Hypothalamus (tissue), 51 donors: ENCODE measurements at places on chromosomes 12 and 14.

GRCh38 chr14:25006961-25007795 is 42.8 kb downstream of the STXBP6 start:
- no peak for DNase-seq

DNA sequence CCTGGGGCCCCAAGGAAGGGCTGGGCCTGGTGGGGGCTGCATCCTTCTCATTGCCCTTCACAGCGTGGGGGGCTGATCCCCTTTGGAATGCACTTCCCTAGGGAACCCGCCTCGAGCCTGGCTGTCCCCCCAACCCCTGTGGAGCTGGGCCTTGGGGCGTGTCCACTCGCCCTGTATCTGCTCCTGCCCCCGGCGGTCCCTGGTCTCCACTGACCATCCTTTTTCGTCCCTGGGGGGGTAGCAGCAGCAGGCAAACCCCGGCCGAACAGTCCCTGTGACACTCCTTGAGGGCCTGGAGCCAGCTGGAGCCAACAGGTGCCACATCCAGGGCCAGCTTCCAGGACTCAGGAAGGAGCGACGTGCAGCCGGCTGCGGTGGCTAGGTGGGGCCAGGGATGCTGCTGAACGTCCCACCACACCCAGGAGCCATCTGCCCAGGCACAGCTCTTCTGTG is 9.4 kb upstream of the GPR132 start:
- no peak for DNase-seq

DNA sequence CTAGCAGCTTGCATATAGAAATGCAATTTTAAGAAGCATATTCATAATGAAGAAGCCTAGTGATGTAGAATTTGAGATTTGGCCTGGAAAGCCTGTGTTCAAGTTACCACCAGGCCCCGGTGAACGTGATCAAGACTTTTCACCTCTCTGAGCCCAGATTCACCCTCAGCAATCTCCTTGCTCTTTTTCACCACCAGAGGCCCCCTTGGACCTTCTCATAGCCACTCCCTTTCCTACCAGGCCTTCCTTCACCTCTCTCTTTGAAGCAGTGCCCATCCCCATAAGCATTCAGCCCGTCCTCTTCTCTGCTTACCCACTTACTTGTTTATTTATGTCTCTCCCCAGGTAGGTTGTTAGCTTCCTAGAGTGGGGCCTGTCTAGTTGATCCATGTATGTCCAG is 1280.9 kb downstream of the AACS start:
- DNase-seq, result no peak

GRCh38 chr12:114221136-114221833 is 184.7 kb downstream of the TBX5 start:
- DNase-seq, result no peak

DNA sequence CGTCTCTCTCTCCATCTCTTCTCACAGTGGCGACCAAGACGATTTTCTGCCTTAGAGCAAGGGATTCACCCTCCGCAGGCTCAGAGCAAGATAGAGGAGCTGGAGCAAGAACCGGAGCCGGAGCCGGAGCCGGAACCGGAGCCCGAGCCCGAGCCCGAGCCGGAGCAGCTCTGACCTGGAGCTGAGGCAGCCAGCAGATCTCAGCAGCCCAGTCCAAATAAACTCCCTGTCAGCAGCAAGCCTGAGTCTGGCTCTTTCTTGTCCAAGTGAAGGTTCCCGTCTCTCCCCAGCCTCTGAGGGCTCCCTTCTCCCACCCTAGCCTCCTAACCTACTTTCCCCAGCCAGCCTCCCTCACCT is 5.9 kb downstream of the LAG3 start:
- no peak for DNase-seq

- DNase-seq, result no peak
Measured at GRCh38 chr14:78519863-78520262, 349.7 kb downstream of the NRXN3 start.

GRCh38 chr12:45970391-45970790 is 20.0 kb downstream of the SCAF11 start:
- no peak for DNase-seq

DNA sequence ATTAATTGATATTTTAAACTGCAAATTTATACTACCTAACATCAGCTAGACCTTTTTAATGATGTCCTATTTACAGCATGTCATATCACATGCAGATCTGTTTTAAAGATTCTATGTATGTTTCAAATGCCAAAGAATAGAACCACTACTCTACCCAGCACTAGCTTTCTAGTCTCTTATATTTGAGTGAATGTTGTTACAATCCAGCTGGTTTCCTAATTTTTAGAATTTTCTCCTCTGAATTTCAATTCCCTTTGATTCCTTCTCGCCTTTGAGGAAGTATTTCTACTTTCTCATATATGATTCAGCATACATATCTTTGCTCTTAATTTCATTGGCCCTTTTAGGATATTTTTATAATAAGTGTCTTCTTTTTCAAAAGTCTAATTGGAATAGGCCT is 841.9 kb downstream of the TMTC2 start:
- no peak for DNase-seq

DNA sequence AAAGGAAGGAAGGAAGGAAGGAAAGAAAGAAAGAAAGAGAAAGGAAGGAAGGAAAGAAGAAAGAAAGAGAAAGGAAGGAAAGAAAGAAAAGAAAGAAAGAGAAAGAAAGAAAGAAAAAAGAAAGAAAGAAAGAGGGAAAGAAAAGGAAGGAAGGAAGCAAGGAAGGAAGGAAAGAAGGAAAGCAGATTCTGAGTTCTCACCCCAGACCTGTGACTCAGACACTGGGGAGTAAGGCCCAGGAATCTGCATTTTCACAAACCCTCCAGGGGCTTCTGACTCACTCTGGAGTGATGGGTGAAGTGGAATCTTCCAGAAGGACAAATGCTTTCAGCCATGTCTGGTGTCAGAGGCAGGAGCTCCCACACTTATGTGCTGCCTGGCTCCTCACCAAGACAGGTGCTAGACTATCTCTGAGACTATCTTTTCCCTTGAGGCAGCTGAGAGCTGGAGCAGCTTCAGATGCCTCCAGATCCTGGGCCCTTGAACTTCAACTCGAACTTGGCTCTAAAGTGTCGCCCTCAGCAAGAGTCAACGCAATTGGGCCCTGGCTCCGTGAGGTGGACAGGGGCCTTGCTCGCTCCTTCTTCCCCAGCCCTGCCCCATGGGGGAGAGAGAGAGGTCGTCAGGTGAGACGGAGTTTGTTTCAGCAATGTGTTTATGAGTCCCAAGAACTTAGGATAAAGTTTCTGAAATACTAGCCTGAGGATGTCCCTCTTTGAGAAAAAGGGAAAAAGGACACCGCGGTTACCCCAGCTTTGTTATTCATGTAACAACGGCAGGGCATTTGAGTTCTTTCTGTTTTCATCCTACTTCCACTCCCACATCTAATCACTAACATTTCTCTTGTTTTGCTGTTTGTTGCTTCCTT is 19.8 kb upstream of the SCARB1 start:
- DNase-seq, result no peak

DNA sequence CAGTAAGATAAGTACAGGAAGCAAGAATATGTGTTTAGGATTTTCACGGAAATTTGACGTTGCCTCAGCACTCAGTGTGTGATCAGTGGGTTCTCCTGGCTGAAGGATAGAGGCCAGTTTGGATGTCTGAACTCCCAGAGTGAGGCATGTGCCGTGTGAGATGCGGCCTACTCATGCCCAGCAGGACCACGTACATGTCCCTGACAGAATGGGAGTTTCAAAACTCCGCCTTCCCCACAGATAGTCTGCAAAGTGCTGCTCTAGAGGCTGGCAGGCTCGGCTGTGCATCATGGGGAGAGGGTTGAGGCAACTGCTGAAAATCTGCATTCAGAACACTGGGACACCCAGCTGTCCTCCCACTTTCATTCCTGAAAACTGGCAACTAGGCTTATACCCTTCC is 58.3 kb downstream of the NINJ2 start:
- DNase-seq, result no peak

DNA sequence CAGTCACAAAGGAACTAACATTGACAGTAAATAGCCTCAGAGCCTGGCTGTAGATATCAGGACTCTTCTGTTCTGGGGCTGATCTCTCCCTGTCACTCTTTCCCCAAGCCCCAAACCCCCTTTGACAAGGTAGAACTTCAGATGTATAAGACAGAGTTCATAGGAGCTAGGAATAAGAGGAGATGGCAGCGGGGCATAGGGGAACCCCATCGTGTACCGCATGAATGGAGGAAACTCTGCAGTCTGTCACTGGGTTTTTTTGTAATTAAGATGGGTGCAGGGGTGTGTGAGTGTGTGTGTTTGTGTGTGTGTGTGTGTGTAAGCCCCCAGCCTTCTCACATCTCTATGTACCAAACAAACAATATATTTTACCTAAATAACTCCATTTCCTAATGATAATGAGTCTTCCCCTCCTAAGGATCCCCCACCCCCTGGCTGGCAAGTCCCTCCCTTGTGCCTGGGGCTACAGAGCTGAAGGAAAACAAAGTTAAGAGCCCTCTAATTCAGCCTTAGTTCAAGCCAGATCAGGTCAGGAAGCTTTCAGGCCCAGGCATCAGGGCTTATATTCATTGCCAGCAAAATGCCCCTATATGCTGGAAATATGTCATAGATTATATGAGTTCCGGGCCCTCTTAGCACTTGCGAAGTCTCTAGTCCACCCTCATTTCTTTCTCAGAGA is 9.1 kb upstream of the HOXC4 start:
- no peak for DNase-seq

- no peak for DNase-seq
Measured at GRCh38 chr12:120247183-120247582, 18.3 kb downstream of the PXN start.

GRCh38 chr14:80658733-80659132 is 282.8 kb downstream of the CEP128 start:
- DNase-seq, result no peak

GRCh38 chr14:70188659-70189455 is at the start of gene SLC8A3:
SLC8A3 (minus strand) TSS chr14:70188951; CDS start chr14:70168422, 20,529 bp downstream.
- DNase-seq, result peak; percentile 50

- no peak for DNase-seq
Measured at GRCh38 chr12:94277426-94278000, 129.1 kb downstream of the PLXNC1 start.

DNA sequence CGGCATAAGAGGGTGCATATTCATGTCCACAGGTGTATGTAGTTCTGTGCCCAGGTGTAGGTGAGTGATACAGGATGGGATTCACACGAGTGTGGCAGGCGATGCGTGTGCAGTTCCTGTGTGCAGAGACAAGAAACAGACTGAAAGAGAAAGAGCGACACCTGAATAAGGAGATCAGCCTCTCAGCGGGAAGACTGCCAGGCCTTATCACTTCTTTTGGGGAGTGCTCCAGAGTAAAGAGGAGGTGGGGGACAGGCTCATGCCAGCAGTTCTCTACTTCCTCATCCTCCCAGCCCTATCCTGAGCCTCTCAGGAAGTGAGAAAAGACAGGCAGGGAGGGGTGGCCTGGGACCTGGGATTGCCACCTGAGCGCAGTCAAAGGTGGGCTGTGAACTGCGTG is 2.8 kb downstream of the PSMB11 start:
- no peak for DNase-seq

GRCh38 chr14:50089208-50089607 is 27.2 kb downstream of the VCPKMT start:
- no peak for DNase-seq

DNA sequence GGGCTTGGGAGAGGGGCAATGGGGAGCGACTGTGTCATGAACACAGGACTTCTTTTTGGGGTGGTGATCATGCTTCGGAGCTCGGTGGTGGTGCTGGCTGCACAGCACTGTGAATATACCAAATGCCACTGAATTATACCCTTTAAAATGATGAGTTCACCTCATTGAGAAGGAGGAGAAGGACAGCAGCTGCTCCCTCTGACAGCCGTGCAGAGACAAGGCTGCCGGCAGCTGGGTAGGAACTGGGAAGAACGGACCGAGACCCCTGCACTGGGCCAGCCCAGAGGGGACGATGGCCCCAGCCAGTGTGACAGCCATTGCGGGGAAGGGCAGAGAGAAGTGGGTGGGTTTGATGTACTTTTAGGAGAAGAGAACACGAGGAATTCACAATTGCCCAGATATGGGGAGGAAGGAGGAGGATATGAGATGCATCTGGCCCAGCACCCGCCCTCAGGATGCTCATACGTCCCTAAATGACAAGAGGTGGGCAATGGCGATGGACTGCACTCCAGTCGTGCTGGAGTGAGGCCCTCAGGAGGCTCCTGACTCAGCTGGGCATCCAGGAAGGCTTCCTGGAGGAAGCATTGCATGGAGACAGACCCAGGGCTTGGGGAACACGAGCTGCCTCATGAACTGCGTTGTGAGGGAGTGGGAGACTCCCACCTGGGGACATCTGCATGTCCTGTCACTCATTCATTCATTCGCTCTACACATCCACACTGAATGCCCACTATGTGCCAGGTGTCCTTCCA is 64.3 kb upstream of the C14orf180 start:
- DNase-seq, result no peak

GRCh38 chr12:34394211-34395055 is 372.1 kb downstream of the ALG10 start:
- DNase-seq, result no peak
